ENCODE measurements at places on chromosomes 12 and 14. TPM values are rescaled to one million over a fixed set of nuclear protein-coding genes. Genes with fewer than 3 reads are reported as not detected.

The CPNE6 gene
- 0.12 TPM for total RNA-seq

- DNase-seq = no peak
Measured at GRCh38 chr12:117032593-117033381, 66.4 kb downstream of the TESC start.

DNA sequence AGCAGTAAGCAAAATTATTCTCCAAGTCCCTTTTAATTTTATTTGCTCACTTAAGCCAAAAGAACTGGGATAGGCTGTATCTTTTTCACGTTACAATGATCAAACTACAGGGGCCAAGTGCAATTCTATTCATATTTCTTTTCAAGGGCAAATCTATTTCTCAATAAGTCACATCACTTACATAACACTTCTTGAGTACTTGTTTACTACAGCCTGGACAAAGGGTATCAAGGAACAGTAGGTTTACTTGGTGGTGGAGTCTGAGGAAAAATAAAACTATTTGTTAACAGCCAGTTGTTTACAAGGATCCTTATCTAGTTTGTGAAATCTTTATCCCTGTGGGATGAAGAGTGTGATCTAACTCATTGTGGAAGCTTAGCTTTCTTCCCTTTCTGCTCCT, 72.1 kb downstream of the PDE3A start:
- peak; percentile 24 for DNase-seq

The LMO3 gene
- 29.3 TPM for total RNA-seq

The LRRC9 gene
- 0.24 TPM for total RNA-seq

- no peak for DNase-seq
Measured at GRCh38 chr12:97466000-97466399, 3.4 kb downstream of the RMST start.

- no peak for DNase-seq
Measured at GRCh38 chr12:77723308-77723707, 107.4 kb upstream of the NAV3 start.

DNA sequence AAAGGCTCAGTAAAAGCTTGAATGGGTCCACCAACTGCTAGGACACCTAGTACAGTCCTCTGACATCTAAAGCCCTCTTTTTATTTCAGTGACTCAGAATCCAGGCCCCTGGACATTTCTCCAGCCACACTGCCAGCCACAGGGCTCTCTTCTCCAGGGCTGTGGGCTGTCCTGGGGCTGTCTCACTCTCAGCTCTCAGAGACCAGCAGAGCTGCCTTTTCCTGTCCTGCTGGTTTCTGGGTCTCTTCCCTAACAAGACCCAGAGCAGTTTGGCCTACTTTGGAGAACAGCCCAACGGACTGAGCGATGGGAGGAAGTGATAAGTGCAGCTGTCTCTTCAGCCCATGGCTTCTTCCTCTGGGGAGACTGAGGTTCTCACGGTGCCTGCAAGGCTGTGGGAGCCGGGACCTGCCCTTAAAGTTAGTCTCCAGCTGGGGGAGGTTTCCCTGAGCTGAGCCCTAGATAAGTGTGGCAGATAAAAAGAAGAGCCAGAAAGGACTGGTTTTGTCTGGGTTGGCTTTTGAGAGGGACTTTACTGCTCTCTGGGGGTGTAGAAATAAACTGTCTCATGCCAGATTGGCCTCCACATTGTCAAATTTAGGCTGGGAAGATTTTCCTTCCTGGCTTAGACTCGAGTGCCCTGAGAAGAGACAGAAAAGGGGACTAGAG, 979.8 kb downstream of the VRK1 start:
- no peak for DNase-seq

- no peak for DNase-seq
Measured at GRCh38 chr14:95340201-95340697, 20.5 kb upstream of the CLMN start.

DNA sequence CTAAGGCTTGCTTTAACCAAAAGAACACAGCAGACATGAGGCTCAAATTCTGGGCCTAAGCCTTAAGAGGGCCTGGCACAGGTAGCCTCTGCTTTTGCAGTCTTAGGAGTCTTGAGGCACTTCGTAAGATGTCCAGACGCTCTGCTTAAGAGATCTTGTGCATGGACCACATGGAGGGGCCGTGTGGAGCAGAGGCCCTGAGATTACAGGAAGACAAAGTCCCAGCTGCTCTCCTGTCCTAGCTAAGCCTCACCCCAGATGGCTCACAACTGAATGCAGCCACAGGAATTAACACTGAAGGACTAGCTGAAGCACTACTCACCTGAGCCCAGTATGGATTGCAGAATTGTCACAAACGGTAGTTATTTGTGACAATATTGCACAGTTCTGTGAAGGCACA, 446.0 kb downstream of the PDZRN4 start:
- DNase-seq = no peak
